B cell (primary cell): ENCODE measurements at places on chromosomes 2 and 18. TPM values are rescaled to one million over a fixed set of nuclear protein-coding genes. Genes with fewer than 3 reads are reported as not detected.

- DNase-seq: no peak
These were observed 107.3 kb downstream of the DYSF start for GRCh38 chr2:71560638-71561011.

DHX57 gene
- total RNA-seq: 24.1 and 25.0 TPM in 2 replicates

DNA sequence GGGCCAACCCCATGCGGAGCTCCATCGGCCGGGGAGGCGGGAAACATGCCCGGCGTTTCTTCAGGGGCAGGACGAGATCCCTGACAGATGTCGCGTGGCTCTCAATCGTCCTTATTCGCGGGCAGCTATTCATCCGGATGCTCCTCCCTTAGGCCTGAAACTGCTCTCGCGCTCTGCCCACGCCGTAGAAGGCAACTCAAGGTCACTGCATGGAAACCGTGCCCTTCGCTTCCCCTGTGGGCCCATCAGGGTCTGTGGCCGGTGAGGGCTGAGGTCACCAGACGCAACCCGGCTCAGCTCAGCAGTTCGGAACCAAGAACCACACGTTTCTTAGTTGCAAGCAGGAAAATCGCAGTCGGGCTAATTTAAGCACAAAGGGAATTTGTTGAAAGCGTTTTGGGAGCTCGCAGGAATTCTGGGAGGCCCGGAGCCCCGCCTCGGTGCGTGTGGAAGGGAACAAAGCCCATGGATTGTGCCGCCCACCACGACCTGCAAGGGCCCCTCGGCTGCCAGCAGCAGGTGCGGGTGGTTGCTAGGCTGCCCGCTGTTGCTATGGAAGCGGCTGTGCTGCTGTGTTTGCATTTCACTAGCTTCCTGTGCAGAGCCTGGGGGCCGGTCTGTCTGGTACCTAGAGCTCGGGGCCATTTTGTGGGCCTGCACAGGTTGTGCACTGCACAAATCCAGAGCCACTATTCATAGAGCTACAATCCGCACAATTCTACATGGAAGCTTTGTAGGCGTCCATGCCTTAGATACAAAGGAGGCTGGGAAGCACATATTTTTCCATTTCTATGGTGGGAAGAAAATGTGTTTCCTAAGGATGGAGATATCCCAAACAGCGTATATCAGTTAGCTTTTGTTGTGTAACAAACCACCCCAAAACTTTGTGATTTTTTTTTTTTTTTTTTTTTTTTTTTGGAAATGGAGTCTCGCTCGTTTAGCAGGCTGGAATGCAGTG is 6.0 kb upstream of the ALLC start:
- peak; percentile 70 for DNase-seq

DNA sequence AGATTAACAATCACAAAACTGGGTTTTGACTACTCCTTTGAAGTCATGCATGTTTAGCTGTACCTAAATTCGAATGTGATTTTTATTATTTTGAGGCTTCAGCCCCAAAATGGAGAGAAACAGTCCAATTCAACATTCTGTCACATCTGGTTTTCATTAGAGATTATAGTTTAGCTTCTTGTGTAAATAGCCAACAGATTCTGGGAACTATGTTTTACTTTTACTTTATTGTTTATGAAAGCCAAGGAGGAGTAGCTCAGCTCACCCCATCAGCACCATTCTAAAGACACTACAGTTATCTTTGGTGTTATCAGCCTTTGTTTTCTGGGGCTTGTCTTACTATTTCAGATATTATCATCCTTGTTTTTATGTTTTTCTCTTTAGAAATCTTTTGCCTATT is 465.0 kb upstream of the CWC22 start:
- no peak for DNase-seq

DNA sequence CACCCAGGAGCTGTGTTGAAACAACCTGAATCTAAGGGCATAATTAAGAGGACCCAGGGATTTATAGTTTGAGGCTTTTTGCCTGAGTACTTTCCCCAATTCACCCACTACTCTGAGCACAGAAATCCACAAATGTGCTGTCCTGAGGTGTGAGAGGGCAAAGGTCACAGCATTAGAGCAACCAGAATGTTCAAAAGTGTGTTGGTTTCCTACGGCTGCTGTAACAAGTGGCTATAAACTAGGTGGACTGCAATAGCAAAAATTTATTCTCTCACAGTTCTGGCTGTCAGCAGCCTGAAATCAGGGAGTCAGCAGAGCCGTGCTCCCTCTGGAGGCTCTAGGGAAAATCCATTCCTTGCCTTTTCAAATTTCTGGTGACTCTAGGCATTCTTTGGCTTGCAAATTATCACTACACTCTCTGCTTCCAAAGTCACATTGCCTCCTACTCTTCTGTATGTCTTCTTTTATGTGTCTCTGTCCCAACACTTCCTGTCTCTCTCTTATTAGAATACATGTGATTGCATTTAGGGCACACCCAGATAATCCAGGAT is 91.4 kb upstream of the TACR1 start:
- no peak for DNase-seq

PLEKHH2 gene
- 0.17 and 0.58 TPM in 2 replicates for total RNA-seq

SCN1A gene
- not detected in 2 replicates for total RNA-seq

POTEI gene
- total RNA-seq: not detected in 2 replicates

- no peak for DNase-seq
These were observed 48.5 kb downstream of the ARL6IP6 start for GRCh38 chr2:152766928-152767327.

- DNase-seq: no peak
These were observed 16.3 kb upstream of the RMND5A start for GRCh38 chr2:86703704-86704361.

DNA sequence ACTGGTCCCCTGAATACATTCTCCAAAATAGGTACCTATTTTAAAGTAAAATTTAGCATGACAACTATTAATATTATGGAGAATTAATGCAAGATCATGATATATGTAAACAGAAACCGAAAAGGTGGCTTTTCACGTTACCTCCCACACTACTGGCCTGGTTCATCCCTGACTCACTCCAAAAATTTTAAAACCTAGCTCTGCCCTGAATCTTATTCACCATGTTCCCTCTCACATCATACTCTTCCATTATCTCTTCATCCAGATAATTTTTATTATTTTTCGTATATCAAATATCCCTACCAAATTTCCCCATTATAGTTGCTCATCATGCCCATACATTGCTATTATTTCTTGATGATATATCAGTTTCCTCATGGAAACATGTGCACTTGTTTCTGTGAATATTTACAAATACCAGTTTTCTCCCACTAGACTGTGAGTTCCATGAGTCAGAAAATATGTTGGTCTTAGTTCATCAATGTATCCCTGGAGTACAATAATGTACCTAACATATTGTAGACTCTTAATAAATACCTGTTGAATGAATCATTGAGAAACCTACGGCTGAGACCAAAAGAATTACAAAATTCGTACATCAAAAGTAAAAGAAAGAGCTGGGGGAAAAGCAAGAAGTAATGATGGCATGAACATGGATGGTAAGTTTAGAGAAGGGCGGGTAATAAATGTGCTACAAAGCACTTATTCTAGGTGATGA is 360.1 kb upstream of the CHAC2 start:
- DNase-seq: no peak

SIX3 gene
- total RNA-seq: not detected in 2 replicates

DNA sequence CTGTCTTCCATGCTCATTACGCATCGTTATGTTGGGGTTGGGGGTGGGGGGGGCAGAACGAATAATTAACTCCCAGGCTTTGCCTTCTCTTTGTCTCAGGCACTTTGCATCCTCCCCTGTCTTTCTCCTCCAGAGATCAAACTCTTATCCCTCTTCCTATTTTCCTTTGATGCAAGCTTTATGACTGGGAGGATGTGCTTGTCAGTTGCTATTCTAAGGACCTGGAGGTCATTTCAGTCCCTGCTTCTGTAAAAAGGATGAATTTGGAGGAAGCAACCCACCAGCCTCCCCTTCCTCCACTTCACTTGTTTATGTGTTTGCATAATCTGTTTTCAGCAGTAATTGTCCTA is 87.5 kb downstream of the ZCCHC2 start:
- DNase-seq: no peak

DNA sequence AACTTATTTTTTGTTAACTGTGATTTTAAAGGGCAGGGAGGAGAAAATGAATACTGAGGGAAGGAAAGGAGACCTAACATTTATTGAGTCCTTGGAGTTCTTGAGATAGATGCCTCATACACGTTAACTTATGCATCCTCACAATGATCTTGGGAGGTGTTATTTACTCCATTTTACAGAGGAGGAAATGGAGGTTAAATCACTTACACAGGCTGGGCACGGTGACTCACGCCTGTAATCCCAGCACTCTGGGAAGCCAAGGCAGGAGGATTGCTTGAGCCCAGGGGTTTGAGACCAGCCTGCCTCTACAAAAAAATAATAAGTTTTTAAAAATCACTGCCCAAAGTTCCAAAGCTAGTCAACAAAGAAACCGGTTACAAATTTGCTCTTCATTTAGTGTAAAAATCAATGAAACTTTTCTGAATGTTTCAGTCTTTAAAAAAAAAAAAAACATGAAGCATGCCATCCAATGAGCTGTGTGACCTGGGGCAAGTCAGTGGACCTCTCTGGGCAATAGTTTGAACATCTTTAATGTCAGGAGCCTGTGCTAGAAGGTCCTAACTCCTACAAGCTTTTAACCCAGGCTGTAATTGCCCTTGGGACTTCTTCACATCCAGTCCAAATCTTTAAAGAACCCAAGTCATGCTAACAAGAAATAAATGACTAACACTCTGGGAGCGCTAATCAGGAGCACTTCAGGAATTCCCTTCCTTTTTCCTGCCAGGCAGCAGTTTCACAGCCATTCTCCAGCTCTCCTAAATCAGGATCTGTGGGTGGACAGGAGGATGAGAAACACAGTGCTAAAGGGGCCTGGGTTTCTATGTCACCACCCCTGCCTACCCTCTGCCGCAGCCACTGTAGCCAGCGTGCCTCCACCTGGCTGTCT is 176.4 kb downstream of the TMEM247 start:
- DNase-seq: no peak

IDH1 gene
- total RNA-seq: 41.4 TPM in 2 replicates

GRCh38 chr2:237509905-237510304 is 22.9 kb downstream of the MLPH start:
- DNase-seq: no peak

GCG gene
- total RNA-seq: not detected in 2 replicates

AQP12A gene
- total RNA-seq: not detected in 2 replicates

POTEC gene
- not detected in 2 replicates for total RNA-seq

DNA sequence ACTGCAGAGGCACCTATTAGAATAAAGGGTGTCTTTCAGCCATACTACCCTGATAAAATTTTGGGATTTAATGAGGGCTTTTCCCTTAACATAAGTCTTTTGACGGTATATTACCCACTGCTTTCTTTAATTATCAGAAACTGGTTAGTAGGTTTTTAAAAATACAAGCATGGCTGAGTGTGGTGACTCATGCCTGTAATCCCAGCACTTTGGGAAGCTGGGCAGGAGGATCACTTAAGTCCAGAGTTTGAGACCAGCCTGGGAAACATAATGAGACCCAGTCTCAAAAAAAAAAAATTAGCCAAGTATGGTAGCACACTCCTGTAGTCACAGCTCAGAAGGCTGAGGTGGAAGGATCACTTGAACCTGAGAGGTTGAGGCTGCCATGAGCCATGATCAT is 16.1 kb downstream of the CPSF3 start:
- DNase-seq: no peak

- DNase-seq: no peak
These were observed 47.7 kb upstream of the MAL start for GRCh38 chr2:94977826-94978225.

- no peak for DNase-seq
These were observed 270.2 kb downstream of the GBX2 start for GRCh38 chr2:235897992-235898391.

GRCh38 chr2:54657664-54658083 is 65.8 kb upstream of the EML6 start:
- DNase-seq: peak; percentile 42

ZAP70 gene
- total RNA-seq: 3.4 and 4.4 TPM in 2 replicates

TOGARAM2 gene
- 0.25 and 0.58 TPM in 2 replicates for total RNA-seq

DNA sequence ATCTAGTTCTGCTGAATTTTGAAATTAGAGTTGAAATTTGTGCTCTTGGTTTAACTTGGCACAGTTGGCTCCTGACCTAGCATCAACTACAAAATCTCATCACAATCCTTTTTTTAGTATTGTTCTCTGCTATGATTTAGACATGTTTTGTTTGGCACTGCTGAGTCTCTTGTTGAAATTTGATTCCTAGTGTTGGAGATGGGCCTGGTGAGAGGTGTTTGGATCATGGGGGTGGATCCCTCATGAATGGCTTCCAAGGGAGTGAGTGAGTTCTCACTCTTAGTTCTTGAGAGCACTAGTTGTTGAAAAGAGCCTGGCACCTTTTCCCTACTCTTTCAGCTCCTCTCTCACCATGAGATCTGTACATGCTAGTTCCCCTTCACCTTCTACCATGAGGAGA is 605.6 kb upstream of the SLC39A10 start:
- no peak for DNase-seq

GRCh38 chr2:21268197-21268877 is 144.6 kb downstream of the TDRD15 start:
- DNase-seq: no peak

DNA sequence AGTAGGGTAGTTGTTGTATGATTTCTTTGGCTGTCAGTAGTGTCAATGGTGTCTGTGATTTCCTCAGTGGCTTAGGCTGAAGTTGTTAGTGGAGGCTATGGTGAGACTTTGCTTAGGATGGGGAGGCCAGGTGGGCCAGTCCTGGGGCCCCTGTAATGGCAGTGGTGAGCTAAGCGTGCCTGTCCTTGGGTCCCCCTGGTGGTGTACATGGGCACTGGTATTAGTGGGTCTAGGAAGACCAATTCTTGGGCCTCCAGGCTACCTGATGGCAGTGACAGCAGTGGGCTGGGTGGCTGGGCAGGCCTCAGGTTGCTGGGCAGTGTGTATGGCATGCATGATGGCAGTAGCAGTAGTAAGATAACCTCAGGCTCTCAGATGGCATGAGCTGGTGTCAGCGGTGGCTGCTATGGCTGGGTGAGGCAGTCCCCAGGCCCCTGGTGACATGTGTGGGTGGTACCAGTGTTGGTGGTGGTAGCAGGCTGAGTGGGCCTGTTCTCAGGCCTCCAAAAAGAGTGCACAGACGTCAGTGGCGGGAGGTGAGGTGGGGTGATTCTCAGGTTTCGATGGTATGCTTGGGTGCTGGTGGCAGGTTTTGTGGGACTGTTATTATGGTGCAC is 103.2 kb downstream of the KLHL14 start:
- no peak for DNase-seq

GRCh38 chr18:22641958-22642357 is 224.2 kb upstream of the CTAGE1 start:
- DNase-seq: no peak

- no peak for DNase-seq
These were observed 37.0 kb downstream of the GBX2 start for GRCh38 chr2:236131073-236131692.

SMIM21 gene
- total RNA-seq: not detected in 2 replicates

DPP10 gene
- total RNA-seq: not detected in 2 replicates

GRCh38 chr18:7609617-7610016 is 42.5 kb downstream of the PTPRM start:
- DNase-seq: no peak

GRCh38 chr18:70366670-70367069 is 77.8 kb downstream of the SOCS6 start:
- DNase-seq: no peak

CNGA3 gene
- not detected in 2 replicates for total RNA-seq
